NCI-H774 (cell line): ENCODE measurements at places on chromosomes 3 and 15.

DNA sequence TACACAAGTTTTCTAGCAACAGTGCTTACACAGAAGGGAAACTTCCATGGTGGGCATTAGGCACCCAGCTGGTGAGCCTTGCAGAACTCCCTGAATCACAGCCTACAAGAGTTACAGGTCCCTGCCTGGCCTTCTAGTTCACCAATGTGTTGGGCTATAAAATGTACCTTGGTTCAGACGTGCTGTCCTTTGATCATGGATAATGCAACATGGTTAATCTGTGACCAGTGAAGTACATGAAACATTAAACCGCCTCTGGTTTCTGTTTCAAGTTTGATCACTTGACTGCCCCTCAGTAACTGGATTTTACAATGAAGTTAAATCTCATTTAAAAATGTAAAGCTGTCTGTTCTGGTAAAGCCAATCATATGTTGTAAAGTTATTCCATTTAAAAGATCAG lies 51.8 kb downstream of the FMN1 start:
- no peak for DNase-seq

- DNase-seq = peak; percentile 56
Observed at GRCh38 chr15:78979456-78980320, 34.8 kb upstream of the CTSH start.

- DNase-seq = no peak
Observed at GRCh38 chr3:5442106-5442785, 254.7 kb downstream of the EDEM1 start.

DNA sequence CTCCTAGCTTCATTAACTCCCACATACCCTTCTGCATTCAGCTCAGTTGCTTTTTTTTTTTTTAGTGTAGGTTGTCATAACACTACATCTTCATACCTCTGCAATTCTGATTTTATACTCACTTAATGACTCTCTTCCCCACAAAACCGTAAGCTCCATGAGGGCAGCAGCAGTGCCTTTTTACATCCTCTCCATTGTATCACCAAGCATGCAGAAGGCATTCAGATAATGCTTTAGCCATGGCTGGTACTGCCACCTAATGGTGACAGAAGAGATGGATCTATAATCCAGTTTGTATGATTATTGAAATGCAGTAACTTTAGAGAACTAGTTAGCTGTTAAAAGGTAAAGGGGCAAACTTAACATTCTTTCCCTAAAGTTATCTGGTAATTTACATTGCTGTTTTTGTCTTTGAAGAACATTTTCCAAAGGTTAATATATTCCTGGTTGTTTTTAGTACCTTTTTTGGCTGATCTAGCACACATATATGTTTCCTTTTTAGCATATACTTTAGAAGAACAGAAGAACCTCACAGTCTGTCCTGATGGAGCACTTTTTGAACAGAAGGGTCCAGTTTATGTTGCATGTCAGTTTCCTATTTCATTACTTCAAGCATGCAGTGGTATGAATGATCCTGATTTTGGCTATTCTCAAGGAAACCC lies 36.8 kb downstream of the ATP1B3 start:
- DNase-seq = no peak

GRCh38 chr3:75048650-75049049 lies 434.2 kb upstream of the CNTN3 start:
- DNase-seq = no peak
